Ammon's horn (tissue), 1 donor: ENCODE measurements at places on chromosomes 6 and 20.

DNA sequence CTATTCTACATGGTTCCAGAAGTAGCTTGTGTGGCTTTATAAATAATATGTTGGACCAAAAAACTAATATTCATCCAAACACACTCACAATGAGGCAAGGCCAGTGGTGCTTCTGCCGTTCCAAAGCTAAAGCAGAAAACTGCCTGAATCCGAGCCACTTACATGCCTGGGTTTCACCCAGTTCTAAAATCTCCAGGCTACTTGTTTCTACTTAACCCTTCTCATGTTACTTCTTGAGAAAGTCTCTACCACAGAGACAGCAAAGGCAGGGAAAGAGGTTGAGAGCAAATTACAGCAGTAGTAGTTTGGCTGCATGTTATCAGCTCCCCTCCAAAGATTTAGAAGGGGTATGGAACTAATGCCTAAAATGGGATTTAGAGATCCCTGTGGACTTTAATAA is 62.0 kb downstream of the FAXC start:
- no peak for DNase-seq

DNA sequence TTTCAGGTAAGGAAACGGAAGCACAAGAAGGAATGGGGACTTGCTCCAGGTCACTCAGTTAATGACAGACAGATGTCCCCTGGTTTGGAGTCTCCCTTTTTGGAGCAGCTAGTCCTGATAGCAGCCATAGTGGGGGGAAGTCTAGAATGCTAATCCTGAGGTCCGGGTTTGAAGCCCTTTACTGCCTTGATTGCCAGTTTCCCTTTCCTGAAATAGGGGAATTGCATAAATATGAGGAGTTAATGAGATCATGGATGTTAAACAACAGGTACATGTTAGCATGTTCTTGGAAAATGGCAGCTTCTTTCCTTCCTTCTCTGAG is 341 bp upstream of the TTPAL start:
- no peak for DNase-seq

DNA sequence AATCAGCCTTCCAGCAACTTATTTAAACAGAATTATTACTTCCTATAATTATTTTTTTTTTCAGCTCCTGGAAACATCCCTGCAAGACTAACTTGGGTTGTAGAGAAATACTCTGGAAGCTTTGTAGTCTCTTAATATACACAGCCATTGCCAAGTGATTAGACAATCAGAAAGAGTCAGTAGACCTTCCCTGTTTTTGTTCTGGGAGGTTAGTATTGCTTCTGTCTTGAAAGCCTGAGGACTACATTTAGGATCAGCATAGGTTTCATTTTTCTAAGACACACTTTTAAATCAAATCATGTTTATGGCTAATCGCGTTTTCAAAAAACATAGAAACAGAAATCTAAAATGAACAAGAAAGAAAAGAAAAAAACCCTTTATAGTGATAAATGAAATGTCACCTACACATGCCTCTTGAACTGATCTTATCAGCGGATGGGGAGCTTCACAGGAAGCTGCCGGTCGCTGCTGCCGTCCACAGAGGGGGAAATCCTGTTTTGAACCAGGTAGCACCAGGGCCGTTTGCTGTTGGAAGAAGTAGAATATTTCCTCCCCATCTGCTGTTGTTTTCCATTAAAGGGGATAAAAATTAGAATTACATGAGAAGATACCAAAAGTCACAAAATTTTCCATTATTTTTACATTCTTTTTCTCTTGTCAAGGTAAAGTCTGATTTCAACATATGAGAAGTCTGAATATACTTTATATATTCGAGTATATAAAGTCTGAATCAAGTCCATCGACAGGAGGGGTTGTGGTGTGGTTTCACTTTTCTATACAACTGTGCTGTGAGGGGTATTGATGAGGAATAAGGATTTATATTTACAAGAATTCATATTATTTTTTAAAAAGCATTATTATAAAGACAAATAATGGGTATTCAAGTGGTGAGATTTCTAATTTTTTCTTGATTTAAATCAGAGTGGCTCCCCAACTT is 94.6 kb downstream of the ARMC2 start:
- DNase-seq: no peak

GRCh38 chr6:20589266-20589665 is 55.0 kb downstream of the CDKAL1 start:
- DNase-seq: no peak

DNA sequence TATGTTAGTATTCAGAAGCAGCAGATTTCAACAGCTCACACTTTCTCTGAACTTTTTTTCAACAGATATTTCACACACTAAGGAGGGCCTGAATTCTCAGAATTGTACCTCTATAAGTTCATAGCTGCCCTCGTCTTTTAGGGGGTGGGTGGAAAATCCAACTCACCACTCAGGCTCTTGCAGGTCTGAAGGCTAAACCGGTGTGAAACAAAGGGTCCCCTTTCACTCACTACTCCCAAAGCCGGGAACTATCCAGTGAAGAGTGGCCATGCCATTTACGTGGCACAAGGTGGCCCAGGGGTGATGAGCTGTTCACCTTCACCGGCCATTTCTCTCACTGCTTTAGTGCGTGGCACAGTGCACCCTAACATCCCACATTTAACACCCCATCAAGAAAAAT is 24.2 kb downstream of the TBC1D7 start:
- no peak for DNase-seq

GRCh38 chr6:93416571-93417420 is 2.6 kb downstream of the EPHA7 start:
- no peak for DNase-seq

DNA sequence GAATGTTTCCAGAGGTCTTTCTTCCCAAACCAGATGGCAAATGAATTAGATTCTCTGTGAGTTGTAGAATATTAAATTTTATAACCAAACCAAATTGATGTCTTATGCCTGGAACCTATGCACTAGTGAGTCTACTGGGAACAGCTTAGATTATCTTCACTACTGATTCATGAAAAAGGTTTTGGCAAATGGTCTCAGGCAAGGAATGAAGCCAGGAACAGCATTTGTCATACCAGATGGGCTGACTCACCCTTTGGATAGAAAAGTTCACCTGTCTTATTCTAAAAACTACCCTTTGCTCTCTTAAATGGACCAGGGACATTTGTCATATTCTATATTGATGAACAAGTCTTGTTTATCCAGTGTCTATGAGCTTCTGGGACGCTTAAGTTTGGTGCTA is 135.4 kb upstream of the ECI2 start:
- peak; percentile 27 for DNase-seq

GRCh38 chr6:111614833-111615582 is 9.3 kb upstream of the TRAF3IP2 start:
- DNase-seq: no peak

DNA sequence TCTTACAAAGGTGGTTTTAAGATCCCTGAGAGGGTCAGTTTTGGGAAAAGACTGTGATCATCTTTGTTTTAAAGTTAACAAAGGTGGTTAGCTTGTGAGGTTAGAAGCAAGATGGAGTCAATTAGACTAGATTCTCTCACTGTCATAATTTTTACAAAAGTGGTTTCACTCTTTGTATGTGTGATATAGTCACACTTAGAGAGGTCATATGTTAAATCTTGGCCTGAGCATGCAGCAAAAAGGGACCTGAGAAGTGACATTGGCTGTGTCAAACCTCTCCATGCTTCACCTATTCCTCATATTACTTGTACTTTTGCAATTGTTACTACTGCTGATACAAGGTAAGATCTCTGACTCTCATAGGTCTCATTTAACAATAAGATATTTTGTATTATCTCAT is 368.0 kb downstream of the TBC1D32 start:
- no peak for DNase-seq

DNA sequence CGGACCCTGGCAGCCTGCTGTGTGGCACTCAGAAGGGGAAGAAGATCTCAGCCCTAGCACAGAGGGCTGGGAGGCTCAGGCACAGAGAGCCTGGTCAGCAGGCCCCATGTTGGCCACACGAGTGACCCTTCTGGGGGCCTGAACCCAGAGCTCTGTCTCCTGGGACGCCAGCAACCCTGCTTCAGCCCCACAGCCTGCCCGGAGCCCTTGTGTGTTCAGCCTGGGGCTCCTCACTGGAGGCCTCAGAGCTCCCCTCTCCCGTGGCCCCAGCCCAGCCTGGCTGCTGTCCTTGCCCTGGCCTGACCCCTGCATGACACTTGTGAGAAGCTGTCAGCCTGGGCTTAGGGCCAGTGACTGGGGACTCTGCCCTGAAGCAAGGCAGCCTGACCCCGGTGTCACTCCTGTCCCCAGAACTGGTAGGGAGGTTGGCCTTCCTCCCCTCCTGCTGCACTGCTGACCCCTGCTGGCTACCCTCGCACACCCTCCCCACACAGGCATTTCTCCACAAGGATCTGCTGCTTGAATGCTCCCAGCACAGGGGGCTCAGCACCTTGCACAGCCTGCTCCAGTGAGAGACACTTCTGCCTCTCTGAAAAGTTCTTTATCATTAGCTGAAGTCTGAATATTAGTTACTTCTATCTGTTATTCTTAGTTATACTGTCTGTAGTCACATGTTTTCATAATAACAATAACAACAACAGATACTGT is 15.4 kb upstream of the IP6K3 start:
- DNase-seq: peak; percentile 83

GRCh38 chr20:46058599-46059281 is 29.7 kb downstream of the SLC12A5 start:
- no peak for DNase-seq

DNA sequence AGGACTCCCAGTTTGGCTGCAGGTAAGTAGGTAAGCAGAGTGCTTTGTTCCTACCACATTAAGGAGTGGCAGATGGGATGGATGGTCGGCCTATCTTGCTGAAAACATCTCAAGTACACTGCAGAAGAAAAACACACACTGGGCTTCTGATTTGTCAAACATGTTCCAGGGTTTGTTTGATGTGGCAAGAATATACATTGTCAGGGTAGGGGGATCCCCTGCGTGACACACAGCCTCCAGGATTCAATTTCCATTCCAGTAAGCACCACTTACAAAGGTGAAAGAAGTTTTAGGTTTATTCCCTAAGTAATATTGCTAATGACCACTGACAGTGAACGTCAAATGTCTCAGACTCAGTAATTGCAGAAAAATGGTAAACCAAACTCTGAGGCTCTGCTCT is 26.0 kb upstream of the KIF16B start:
- DNase-seq: no peak

- DNase-seq: no peak
These were observed 99.4 kb downstream of the MYB start for GRCh38 chr6:135280375-135281136.

- DNase-seq: no peak
These were observed 258.5 kb downstream of the HIVEP2 start for GRCh38 chr6:142686507-142686887.

GRCh38 chr20:17227669-17228623 is 1.1 kb downstream of the PCSK2 start:
- no peak for DNase-seq

DNA sequence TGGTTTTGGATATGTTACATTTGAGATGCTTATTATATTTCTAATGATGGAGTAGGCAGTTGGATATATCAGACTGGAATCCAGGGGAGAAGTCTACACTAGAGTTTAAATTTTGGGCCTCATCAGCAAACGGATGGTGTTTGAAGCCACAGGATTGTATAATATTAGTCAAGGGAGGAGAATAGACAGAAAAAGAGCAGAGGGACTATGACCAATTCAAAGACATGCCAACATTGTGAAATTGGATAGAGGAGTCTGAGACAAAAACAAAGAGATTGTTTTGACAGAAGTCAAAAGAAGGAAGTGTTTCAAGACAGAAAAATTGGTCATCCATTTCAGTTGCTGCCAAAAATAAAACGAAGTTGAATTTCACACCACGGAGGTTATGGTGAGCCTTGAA is 66.5 kb downstream of the NOX3 start:
- DNase-seq: no peak

GRCh38 chr6:80522576-80522975 is 416.1 kb downstream of the BCKDHB start:
- DNase-seq: no peak

DNA sequence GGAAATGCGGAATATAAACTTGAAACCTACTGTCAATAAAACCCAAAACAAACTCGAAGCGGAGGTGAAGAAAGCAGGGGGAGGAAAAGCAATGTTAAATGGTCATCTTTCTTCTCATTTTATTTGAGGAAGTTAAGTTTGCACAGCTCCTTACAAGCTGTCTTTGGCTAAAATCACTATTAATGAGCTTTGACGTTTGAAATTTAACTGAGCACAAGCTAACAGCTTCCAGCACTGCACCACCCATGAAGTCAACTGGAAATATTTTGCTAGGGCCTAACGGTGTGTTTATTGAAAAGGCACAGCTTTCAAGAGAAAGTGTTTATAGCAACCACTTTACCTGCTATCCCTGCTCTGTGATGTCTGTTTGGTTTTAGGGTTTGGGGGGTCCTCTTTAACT is 103.8 kb downstream of the PKHD1 start:
- no peak for DNase-seq

- DNase-seq: no peak
These were observed 117.5 kb upstream of the QKI start for GRCh38 chr6:163296835-163297519.

DNA sequence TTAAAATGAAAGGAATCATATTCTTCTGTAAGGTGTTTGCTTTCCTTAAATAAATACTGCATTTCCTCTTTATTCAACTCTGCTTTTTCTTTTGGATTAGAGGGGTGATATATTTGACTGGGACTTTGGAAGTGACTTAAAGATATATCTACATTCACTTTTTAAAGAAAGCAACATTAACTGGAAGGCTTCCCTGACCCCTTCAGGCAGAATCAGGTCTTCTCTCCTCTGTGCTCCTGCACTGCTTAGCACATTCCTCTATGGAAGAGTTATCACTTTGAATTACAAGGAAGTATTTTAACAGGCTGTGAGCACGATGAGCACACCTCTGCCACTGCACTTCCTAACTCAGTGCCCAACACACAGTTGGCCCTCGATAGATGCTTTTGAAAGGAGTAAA is 59.2 kb upstream of the POU3F2 start:
- no peak for DNase-seq

DNA sequence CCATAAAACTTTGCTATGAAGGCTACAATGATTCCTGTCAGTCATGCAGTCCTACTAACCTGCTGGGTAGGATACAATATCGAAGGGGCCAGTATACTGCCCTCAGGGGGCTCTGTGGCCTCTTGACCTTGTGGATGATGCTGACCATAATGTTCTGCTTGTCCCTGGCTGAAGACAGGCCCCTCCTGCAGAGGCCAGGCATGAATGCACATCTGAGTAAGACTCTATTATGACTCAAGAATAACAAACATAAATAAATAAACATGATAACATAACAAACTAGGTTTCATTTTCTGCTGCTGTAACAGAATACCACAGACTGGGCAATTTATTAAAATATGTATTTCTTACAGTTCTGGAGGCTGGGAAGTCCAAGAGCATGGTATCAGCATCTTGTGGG is 44.0 kb upstream of the POU5F1 start:
- DNase-seq: no peak

GRCh38 chr20:37711994-37712964 is 18.4 kb downstream of the CTNNBL1 start:
- DNase-seq: peak; percentile 55

GRCh38 chr6:37565267-37566110 is 65.8 kb upstream of the CCDC167 start:
- DNase-seq: peak; percentile 65

- no peak for DNase-seq
These were observed 43.2 kb upstream of the PNRC1 start for GRCh38 chr6:89037141-89037900.
